Activated naive CD4-positive, alpha-beta T cell (primary cell): ENCODE measurements at places on chromosomes 6 and 20.

DNA sequence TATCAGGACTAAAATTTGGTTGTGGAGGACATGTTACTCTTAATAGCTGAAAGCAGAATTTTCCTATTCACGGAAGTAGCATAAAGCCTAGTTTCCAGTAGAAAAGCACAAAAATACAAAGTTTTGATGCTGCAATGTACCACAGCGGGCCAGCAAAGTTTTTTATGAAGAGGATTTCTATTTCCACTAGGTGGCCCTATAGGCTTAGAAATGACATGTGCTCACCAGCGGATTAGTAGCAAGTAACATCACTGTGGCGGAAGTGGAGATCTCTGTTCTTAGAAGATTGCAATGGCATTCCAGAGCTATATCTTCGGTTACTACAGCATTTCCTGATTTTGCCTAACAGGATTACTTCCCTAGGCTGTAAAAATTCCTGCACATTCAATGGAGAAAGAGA lies 1219.0 kb upstream of the EYS start:
- no peak for DNase-seq

DNA sequence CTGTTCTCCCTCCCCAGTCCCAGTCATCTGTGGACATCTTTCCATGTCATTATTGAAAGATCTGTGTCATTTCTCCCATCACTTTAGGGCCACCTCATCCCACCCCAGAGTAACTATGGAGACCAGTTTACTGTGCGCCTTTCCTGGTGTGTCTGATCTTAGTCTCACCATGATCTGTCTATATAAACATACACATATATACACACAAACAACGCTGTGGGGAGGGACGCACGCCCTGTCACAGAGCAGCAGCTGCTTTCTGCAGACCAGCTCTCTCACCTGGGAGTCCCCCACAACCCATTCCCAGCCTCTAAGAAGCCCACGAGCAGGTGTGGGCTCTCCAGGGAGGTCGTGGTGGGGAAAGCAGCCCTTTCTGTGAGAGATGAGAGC lies 68.1 kb upstream of the TOX2 start:
- DNase-seq, result no peak

- no peak for DNase-seq
Measured at GRCh38 chr20:59526242-59527225, 77.8 kb upstream of the PHACTR3 start.

DNA sequence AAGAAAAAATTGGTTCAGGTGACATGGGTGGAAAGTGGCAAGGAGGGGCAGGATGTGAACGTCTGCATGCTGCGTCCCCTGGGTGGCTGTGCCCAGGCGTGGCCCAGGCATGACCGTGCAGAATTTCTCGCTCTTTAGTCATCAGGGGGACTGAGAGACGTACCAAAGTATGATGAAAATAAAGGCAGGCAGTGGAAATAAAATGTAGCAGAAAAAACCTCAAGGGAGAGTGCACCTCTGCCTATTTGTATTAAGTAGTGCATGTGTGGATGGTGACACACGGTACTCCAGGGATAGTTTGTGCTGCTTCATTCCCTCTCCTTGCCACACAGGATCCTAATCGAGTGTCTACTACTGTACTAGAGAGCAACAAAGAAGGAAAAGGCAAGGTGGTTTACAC lies 81.1 kb downstream of the ATP9A start:
- no peak for DNase-seq

DNA sequence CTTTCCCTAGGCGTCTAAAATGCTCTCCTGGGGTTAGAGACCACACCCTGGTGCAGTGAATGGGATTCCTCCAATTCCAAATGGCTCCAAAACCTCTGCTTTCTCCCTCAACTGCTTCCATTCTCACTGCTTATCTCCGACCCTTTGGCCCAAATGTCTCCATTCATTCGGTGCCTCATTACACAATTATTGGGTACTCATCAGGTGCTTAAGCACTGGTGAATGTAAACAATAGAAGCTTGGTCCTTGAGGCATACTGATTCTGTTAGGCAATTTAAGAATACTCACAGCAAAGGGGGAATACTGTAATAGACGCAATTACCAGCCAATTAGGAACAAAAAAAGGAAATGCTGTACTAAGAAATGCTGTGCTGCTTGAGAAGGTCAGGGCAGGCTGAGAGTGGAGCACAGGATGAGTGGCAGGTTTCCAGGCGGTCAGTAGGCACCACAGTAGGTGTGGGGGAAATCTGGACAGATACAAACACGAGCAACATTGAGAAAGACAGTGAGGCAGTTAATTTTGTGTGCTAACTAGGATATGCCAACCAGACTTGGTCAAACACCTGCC lies 23.0 kb downstream of the GMDS start:
- DNase-seq, result no peak

DNA sequence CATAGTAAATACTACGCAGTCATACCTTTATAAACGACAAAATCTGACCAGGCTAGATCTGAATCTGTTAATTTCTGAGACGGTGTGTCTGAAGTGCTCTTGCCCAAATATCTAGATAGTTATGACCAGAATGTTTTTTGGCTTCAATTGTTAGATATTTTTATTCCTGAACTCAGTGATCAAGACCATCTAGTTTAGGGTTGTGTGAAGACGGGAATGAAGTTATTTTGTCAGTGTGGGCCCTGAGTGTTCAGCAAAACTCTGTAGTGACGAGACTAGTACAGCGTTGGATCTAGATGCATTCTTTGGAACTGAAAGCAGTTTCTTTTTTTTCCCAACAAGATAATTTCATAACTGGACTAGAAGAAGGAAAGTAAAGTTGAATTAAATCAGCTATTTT lies 3.1 kb downstream of the STXBP5 start:
- DNase-seq, result no peak

GRCh38 chr20:63087236-63087871 lies 80.6 kb upstream of the BHLHE23 start:
- DNase-seq, result no peak

- no peak for DNase-seq
Measured at GRCh38 chr6:57035549-57035948, 10.9 kb upstream of the KIAA1586 start.

- no peak for DNase-seq
Measured at GRCh38 chr6:125453516-125453915, 151.7 kb upstream of the HDDC2 start.

DNA sequence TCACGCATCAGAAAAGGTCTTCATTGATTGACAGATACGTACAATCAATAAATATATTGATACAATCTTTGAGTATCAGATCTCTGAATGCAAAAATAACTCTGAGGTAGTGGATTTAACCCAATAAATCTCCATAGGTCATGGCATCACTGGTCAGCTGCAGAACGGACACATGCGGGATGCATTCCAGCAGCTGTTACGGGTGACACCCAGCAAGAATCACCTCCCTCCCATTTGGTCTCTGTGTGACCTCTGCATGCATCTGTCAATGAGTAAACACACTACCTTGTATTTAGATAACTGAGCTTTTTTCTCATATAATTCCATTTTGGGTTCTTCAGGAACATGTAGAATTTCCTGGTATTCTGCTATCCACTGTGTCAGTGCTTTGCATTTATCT lies 285.4 kb downstream of the SYNE1 start:
- no peak for DNase-seq

DNA sequence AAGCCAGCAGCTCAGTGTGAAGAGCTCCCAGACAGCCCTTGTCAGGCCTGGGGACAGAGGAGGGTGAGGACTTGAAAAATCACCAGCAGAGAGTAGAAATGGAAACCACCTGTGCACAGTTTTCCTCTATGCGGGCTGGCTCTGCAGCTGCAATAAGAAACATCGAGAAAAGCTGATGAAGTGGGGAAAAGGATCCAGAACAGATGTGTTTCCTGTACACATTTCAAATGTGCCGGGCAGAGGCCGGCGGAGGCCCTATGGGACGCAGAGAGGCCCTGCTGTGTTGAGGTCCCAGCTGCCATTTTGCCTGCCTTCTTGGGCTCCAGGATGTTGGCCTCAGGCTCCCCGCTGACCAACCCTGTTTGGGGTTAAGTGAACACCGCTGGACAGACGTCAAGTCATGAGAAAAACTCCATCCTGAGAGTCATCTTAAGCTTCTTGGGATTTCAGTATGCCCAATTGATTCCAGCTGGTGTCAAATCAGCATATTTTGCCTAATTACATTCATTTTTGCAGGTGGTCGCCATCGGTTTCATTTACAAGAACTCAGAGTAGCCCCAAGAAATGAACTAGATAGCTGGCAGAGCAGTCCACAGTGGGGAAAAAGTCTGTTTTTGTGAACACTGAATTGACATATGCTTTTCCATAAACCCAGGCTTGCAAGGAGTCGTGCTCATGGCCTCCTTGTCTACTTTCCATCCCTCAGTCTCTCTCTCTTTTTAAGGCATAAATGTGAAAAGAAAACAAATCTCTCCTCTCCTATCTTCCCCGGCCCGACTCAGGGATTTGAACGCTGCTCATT lies 150.4 kb upstream of the PHACTR3 start:
- DNase-seq, result no peak

DNA sequence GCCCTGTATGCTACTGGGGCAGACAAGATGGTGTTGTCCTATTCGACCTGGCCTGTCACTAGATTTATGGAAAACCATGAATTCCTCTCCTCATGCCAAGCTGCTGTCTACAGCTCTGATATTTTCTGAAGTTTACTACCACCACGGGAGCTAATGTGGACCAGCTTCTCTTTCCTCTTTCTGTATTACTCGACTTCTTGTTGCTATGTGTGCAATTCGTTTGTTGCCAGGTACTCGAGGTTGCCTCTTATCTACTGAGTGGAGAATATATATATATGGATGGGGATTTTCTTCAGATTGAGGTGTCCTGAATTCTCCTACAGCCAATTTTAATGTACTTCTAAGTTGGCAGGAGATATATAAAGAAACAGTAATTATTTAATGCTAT lies 34.7 kb downstream of the MAN1A1 start:
- no peak for DNase-seq

DNA sequence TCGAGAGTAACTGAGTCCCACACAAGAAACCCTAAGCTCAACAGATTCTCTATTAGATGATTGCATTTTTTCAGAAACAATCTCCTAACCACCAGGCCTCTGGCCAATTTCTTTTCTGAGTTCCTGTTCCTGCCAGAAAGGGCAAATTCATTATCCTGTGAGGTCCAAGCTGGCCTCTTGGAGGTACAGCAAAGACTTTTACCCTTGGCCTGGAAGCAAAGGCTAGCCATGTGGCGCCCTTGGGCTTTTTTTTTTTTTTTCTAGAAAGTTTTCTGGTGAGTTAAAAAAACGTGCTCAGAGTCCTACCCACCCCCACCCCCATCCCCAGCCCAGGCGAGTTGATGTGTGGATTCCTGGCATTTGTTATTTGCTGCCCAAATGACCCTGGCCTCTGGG lies 59.0 kb upstream of the EEF1A1 start:
- DNase-seq, result no peak

GRCh38 chr6:90086517-90086916 lies 192.2 kb downstream of the GJA10 start:
- no peak for DNase-seq

GRCh38 chr6:168136001-168136400 lies 57.0 kb upstream of the FRMD1 start:
- DNase-seq, result no peak

- DNase-seq, result no peak
Measured at GRCh38 chr6:169051371-169051770, 202.3 kb downstream of the THBS2 start.

- DNase-seq, result no peak
Measured at GRCh38 chr6:134830940-134831339, 119.0 kb downstream of the ALDH8A1 start.

DNA sequence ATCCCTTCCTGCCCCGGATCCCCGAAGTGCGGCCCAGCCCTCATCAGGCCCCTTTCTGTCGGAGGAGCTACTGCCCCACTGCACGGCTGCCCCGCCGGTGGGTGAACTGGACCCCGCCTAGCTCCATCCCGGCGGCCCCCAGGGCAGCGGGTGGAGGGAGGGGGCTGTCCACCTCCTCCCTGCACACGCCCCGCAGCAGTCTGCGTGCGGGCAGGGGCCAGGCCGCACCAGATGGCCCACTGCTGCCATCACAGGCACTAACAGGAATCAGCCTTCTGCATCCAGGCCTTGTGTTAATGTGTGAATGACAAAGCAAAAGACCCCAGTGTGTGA lies 54.9 kb upstream of the UNC93A start:
- DNase-seq, result no peak
